ENCODE measurements at places on chromosomes 11 and 22.

- peak; percentile 87 for ATAC-seq
These were observed 34.3 kb upstream of the CREB3L1 start for GRCh38 chr11:46242952-46243795.

- ATAC-seq: peak; percentile 77
These were observed 18.8 kb downstream of the DDX25 start for GRCh38 chr11:125923012-125923579.

GRCh38 chr11:2138068-2138430, 1.1 kb downstream of the IGF2 start:
- ATAC-seq: no peak

GRCh38 chr11:119155733-119156492, 7.1 kb downstream of the ABCG4 start:
- ATAC-seq: no peak

DNA sequence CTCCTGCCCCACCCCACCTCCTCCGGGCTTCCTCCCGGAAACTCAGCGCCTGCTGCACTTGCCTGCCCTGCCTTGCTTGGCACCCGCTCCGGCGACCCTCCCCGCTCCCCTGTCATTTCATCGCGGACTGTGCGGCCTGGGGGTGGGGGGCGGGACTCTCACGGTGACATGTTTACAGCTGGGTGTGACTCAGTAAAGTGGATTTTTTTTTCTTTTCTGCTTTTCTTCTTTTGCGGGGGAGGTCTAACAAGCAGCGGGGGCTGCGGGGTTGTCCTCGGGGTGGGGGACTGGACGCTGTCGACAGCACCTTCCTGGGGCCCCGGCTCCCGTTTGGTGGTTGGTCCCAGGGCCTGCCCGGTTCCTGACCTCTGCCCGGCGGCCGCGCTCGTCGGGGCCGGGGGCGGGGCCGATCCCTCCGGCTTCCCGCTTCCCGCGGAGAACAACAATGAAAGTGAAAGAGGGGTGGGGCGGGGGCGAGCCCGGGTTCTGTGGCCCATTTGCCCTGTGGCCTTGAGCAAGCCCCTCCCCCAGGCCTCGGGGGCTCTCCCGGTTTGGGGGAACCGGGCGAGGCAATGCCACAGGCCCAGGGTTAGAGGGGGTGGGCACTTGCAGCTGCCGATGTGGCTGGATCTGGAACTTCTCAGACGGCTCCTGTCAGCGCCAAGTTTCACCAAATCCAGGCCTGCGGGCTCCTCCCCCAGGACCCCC, 975 bp upstream of the MDK start:
- ATAC-seq: peak; percentile 36

DNA sequence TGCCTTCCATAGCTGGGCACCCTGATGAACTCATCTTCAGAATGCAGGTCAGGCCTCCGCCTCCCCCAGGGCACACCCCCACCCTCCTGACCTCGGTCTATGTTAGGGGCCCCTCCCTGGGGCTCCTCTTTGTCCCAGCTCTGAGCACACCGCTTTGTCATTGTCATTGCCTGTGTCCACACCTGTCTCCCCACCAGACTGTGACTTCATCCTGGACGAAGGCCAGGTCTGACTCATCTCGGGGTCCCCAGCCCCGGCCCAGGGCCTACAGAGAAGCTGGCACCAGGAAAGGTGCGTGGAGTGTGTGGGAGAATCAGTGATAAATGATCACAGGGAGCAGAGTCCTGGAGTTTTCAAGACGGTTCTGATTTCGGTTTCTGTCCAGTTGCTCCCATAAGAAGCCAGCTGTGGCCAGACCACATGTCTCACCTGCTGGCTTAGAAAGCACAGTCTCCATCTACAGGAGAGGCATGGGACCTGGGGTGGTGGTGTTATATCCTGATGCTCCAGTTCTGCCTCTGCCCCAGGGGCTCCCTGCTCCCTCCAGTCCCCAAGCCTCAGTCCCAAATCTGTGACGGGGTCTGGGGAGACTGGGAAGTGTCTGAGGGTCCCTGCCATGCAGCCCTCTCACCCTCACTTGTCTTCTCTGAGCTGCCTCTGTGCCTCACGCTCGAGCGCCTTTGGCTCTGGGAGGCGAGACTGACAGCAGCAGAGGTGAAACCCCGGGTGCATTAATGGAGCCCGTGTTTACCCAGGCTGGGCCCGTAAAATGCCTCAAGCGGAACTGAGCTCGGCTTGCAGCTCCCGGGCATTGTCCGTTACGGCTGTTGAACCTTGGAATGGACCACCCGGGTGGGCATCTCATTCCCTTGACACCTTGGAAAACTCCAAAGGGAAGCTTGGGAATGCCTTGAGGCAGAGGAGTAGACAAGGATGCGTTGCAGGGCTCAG, 85.5 kb upstream of the WNT11 start:
- peak; percentile 50 for ATAC-seq

DNA sequence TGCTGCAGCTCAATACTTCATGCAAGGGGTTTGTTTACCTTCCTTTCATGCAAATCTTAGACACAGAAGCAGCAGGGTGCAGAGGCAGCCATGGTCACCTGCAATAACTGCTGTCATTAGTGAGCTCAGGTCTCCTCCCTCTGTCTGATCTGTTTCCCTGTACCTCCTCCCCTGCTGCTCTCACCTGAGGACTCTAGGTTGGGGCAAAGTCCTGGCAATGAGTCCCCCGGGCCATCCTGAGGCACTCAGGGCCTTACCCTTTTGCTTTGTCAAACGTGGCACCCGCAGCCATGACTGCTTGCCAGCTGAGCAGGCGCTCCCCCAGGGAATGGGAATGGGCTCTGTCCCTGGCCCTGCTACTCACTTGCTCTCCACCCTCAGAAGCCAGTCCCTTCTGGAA, 3.9 kb downstream of the LRRC10B start:
- ATAC-seq: no peak

- no peak for ATAC-seq
These were observed 77.8 kb downstream of the BCR start for GRCh38 chr22:23257889-23258825.

- no peak for ATAC-seq
These were observed 63.0 kb upstream of the PARVG start for GRCh38 chr22:44117746-44118145.

- no peak for ATAC-seq
These were observed 123.3 kb downstream of the APIP start for GRCh38 chr11:34792814-34793258.

DNA sequence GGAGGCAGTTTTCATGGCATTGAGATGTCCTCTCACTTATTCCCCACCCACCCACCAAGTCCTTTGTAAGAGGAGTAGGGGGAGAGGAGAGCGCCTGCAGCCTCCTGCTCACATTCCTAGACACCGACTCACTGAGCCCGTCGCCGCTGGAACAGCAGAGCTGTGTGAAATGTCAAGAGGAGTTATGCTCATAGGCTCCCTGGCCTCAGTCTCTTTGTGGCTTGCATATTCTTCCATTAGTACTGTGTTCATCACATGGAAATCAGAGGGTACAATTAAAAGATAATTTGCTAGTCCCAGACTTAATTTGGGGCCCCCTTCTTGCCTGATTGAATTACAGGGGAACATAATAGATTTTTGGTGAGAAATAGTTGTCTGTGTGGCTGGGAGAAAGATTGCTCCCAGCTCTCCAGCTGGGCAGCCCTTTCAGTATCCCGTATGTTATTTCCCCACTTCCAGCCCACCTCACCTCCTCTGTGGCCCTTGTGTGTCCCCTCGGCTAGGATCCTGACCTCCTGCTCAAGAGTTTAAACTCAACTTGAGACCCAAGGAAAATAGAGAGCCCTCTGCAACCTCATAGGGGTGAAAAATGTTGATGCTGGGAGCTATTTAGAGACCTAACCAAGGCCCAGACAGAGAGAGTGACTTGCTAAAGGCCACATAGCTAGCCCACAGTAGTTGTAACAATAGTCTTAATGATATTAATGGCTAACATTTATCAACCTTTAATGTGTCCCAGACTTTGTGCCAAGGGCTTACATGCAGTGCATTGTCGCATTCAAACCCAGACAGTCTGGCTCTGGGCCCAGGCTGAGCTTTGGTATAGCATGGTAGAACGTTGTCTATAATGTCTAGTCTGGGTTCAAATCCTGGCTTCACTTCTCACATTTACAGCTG, 32.2 kb downstream of the LIMK2 start:
- peak; percentile 23 for ATAC-seq

GRCh38 chr11:118604566-118604965, 2.8 kb upstream of the PHLDB1 start:
- ATAC-seq: no peak

GRCh38 chr22:17269607-17270261, 50.5 kb upstream of the ADA2 start:
- ATAC-seq: peak; percentile 56

- ATAC-seq: no peak
These were observed 11.4 kb downstream of the ACO2 start for GRCh38 chr22:41480397-41480735.

DNA sequence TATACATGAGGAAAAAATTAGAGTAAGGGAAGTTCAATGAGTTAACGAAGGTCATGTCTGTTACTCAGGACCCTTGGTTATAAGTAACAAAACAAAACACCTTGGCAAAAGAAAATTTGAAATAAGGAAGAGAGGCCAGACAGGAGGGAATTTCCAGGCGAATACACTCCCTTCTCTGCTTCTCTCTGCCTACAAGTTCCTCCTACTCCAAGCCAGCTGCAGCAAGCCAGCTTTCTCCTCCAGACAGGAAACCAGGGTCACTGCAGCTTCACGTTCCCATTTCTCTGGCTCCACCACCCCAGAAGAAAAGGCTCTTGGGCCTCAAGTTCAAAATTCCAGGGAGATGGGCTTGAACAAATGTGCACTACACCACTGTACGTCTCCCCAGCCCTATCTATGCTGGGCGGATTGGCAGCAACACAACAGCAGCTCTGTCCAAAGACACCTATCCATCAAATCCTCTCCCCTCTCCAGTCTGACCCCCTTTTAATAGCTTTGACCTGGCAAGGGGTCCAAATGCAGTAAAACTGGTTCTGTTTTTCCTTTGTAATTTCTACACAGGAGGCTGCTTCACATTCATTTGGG, 27.7 kb downstream of the SMCO4 start:
- no peak for ATAC-seq

DNA sequence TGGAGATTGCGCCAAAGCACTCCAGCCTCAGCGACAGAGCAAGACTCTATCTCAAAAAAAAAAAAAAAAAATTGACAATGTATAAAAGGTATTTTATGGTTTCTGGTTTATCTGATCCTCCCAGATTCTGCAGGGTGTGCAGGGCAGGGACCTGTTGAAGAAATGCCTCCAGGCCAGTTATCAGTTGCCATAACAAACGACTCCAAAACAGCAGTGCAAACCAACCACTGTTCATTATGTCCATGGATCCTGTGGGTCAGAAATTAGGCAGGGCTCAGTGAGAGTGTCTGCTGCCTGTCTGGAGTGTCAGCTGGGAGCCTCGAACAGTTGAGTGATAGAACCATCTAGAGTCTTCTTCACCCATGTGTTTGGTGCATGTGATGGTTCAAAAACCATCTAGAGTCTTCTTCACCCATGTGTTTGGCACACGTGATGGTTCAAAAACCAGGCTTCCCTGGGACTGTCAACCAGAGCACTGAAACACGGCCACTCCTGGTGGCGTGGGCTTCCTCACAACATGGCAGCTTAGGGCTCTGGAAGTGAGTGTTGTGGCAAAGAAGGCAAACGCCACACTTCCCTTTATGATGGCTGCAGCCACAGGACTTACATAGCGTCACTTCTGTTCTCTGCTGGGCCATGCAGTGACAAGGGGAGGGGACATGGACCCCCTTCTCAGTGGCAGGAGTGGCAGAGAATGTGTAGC, 115.1 kb upstream of the CRYBB3 start:
- ATAC-seq: no peak

DNA sequence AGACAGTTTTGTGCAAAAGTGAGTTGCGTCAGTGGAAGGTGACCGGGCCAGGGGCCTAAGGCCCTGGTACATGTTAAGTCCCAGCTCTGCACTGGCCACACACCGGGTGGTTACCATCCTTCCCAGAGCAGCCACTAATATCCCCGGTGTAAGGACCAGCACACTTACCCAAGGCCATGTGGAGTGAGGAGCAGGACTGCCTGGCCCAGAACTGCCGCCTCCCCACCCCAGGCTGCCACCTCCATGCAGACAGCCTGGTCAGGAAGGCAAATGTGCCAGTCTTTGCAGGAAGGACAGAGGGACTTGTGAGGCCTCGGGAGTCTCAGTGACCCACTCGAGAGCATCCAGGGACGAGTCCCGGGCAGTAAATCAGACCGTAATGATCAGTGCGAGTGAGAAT, 102.9 kb downstream of the MORC2 start:
- ATAC-seq: no peak

- no peak for ATAC-seq
These were observed 9.0 kb downstream of the POLR3H start for GRCh38 chr22:41535244-41535643.

DNA sequence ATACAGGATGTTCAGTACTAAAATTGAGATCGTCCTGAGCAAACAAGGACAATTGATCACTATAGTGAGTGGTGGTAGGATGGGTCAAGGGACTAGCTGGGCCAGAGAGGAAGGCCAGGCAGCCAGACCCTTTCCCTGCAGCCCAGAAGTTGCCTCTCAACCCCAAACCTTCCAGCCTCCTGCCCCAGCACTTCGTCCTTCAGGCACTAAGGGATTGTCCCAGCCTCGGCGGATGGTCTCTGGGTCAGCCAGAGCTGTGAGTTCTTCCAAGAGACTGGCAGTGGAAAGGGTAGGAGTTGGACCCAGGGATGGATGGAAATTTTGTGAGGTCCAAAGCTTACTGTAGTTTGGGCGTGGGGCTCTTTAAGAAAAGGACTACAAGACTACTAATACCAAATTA, 3.6 kb upstream of the LMO1 start:
- no peak for ATAC-seq

DNA sequence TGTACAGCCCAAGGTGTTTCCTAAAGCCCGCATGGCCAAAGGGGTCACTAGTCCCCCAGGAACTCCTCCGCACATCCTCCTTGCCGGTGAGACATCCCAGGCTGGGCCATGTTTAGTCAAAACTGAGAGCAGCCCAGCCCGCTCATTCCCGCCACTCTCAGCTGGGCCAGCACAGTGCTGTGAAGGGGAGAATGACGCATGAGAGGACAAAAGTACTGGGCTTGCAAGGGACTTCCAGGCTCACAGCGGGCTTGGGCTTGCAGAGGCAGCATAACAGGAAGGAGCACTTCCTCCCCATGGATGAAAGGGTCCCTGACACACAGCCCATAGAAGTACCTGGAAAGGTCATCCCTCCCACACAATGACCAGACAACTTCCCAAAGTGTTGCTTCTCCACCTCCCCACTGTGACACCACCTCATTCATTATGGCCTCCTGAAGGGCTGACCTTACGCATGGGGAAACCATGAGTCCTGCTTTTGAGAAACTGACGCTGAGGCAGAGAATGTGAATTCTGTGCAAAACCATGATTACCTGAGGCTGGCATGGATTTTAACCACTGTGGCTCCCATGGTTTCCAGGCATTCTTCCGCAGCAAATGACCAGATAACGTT, 19.1 kb downstream of the ETS1 start:
- peak; percentile 59 for ATAC-seq

DNA sequence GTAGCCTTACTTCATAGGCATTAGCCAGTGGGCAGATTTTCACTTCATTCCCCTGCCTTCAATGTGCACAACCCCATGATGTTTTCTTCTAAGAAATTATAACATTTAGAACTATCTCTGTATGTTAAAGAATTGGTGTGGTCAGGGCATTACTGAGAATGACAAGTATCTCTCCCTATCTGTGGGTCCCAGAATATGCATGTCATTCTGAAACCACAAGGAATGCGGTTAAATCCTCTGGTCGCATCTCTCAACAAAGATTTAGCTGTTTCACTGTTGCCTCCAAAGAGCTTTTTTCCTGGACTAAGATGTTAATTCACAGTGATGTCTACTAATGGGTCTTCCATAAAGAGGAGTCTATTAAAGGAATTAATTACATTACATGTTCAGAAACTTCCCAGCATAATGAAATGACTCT, 62.7 kb downstream of the LIF start:
- ATAC-seq: no peak

Data from esophagus mucosa (tissue), 1 donor.